ENCODE measurements at places on chromosomes 12 and 14. TPM values are rescaled to one million over a fixed set of nuclear protein-coding genes. Genes with fewer than 3 reads are reported as not detected.

GRCh38 chr12:111597831-111598636 lies 1.1 kb downstream of the ATXN2 start:
- DNase-seq = peak; percentile 62

DNA sequence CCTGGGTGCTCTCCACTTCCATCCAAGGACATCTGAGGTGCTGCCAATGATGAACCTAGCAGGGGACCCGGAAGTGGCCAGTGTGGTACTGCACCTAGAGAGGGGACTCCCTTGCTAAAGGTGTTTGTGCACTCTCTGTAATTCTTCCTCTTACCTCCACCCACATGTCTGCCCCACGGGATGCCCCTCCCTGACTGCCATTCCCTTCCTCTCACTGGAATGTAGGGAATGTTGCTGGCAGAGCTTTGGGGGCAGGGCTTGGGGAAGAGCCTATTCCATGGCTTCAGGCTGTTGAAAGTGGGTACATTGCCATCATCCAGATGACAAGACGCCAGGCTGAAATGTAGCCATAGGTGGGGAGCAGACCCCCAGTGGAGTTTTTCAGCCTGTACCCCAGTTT lies 153.2 kb downstream of the SMOC1 start:
- no peak for DNase-seq

DNA sequence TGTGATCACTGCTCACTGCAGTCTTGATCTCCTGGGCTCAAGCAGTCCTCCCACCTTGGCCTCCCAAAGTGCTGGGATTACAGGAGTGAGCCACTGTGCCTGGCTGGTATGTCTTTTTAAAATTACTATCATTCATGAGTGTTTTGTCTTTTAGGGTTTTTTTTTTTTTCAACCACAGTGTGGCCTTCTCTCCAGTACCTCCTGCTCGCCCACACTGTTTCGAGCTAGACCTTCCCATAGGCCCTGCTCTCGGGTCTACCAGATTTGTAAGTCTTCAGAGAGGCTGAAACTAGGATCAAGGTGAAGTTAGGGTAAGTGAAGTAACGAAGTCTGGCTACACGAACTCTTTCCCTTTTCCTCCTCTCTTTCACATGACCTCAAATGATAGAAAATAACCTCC lies 1.5 kb downstream of the BIN2 start:
- DNase-seq = no peak

MMAB gene
- total RNA-seq = 12.5 TPM

DNA sequence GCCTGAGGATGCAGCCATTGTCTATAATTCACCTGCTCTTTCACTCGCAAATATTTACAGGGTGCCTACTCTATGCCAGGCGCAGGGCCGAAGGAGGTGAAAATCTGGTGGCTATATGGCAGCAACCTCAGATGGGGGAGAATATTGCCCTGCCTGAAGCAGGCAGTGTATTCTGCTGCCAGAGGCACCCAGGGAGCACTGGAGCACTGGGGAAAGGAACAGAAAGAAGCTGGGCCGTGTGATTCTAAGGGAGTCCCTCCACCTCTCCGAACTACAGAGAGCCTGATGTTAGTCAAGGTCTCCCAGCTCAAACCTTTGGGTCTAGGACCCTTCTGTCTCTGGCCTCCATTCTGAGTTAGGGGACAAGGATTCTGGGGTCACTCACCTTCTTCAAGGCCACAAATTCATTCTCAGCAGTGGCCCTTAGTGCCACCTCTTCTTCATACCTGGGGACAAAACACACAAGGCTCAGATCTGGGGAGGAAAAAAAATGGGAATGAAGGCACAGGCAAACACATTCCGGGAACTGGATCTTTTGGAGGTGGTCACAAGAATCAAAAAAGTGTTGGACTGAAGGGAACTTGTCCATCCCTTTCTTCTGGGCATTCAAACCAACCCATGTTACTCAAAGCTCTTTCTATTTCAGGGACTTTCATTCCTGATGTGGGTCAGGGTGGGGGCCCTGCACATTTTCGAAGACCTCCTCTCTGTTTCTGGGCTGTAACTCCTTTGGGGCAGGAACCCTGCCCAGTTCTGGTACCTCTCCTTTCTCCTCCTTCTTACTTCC lies 19.3 kb upstream of the KRT86 start:
- DNase-seq = no peak

DNA sequence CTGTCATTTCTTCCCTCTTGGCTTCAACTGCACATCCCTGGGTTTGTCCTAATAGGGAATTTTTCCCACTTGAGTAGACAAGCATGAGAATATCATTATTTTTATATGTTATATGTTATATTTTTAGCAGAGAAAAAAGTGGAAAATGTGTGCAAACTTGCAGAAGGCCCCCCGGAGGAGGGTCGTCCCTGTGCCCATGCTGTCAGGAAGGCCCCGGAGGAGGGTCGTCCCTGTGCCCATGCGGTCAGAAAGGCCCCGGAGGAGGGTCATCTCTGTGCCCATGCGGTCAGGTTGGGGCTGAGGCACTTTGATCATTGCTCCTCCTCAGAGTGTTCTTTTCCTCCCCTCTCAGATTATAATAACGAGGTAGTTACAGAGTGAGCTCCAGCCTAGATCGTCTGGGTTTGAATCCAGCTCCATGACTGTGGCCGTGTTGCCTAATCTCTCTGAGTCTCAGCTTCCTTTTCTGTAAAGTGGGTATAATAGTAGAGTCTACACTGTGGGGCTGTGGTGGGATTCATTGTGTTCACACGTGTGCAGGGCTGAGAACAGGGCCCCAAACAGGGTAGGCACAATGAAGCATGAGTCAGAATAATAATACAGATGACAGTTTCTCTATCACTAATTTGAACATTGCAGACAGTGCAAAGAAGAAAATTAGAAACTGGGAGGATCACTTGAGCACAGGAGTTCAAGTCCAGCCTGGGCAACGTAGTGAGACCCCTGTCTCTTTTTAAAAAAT lies 33.4 kb downstream of the ELK3 start:
- no peak for DNase-seq

DNA sequence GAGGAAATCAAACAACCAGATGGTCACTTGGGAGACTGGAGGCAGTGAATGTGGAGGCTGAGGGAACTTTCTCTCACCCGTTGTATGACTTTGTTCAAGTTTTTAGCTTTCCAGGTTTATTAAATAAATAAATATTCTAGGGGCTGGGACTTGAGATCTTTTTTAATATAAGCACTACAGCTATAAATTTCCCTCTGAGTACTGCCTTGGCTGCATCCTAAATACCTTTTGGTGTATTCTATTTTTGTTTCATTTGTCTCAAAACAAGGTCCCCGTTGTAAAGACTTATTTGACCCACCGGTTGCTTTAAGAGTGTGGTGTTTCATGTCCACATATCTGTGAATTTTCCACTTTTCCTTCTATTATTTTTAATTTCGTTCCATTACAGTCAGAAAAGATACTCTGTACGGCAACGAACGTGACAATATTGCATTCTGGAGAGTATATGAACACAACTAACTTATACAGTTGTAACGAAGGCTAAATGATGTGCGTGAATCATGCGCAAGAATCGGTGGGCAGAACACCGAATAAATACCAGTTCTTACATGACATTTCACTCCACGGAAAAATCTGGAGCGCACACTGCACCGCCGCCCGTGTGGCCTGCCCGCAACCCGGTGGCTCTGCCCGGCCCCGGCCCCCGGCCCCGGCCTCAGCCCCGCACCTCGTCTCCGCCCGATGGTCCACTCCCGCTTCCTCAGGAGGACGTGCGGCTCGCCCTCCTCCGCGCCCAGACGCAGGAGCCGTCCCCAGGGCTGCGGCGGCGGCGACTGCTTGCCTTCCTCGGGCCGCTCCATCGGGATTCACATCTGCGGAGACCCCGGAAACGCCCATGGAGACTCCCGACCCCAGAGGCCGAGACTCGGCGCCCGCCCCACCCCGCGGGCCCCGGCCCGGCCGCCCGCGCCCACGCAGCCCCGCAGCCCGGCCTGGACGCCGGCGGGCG lies 602 bp downstream of the CHFR start:
- DNase-seq = peak; percentile 9
